NCI-H1105 (cell line): ENCODE measurements at places on chromosomes 4 and X.

DNA sequence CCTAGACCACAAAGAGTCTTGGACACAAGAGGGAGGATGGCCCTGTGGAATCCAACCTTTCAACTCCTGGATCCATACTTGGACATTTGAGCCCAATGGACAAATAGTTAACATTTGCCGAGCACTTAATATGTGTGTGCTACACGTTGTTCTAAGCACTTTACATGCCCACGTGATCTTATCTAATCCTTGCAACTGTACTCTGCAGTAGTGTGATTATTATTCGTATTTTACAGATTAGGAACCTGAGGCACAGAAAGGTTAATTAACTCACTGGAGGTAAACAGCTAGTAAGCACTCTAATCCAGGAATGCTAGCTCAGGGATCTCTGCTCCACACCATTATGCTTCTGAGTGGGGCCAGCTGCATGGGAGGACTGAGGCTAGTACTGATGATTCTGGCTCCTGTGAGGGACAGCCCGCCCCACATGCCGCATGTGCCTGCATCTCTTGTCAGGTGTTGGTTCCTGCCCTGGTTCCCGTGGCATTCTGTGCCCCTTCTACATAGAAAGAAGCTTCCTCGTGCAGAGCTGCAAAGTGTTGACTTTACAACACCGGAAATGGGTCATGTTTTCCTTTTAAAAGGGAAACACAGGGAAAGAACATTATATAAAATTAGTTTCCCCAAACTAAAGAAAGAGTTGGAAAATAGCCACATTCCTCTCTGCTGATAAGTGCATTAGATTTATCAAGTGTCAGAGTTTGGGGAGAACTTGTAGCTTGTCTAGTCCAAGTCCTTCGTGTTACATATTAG is 34.8 kb downstream of the PLAC1 start:
- no peak for DNase-seq

- peak; percentile 1 for DNase-seq
Observed at GRCh38 chrX:50812995-50813842, 775 bp downstream of the SHROOM4 start.

- no peak for DNase-seq
Observed at GRCh38 chr4:3485886-3486540, 22.9 kb downstream of the DOK7 start.

DNA sequence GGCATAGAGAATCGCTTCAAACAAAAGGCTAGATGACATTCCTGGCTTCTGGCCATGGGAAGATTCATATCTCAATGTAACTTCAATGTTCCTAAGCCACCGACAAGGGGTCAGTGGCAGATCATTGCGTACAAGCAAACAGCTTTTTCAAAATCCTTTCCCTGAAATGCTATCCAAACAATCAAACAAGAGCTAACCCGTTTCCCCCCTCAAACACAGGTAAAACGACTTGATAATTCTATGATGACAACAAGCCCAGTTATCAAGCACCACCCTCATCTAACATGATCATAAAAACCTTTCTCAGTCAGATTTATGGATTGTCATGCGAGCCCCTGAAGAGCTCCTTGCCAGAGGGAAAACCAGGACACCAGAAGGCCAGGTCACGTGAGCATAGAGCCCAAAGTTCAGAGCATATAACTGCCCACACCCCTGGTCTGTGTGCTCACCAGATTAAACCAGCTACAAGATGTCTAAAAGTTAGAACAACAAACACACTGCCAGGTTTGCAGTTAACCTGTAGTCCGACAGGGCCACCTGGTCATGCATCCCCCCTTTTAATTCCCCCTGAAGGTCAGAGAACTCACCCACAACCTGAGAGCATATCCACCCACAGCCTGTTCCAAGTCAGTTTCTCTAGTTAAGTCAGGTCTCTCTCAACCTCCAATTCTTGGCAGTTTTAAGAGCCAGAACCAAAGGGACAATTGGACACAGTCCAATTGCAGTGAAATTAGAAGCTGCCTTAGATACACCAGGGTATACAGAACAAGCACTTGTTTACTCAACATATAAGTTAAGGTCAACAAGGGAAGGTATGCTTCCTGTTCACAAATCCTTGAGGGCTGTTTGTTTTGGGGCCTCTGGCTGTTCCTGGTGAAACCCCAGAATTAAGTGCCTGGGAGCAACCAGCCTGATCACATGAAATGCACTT is 248.1 kb upstream of the PPARGC1A start:
- DNase-seq, result peak; percentile 5

DNA sequence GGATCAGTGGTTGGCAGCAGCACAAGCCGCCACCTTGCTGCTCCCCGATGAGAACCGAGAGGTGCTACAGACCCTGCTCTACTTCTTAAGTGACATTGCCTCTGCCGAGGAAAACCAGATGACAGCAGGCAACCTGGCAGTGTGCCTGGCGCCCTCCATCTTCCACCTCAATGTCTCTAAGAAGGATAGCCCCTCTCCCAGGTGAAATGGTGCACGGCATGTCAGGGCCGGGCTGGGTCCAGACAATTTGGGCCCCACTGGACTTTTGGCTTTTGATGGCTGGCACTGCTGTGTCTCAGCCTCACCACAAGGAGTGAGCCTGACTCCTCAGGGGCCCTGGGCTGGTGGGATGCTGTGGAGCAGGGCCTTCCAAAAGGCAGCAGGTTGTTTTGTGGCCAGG is 74.1 kb downstream of the STARD8 start:
- DNase-seq, result no peak

- DNase-seq, result no peak
Observed at GRCh38 chr4:21476757-21477156, 471.8 kb downstream of the KCNIP4 start.

GRCh38 chr4:168138143-168138542 is 45.8 kb downstream of the ANXA10 start:
- DNase-seq, result no peak

- DNase-seq, result no peak
Observed at GRCh38 chr4:16029886-16030285, 53.9 kb downstream of the PROM1 start.

GRCh38 chr4:154485127-154485773 is 6.3 kb downstream of the DCHS2 start:
- DNase-seq, result no peak

- no peak for DNase-seq
Observed at GRCh38 chrX:23732704-23733103, 10.4 kb downstream of the ACOT9 start.

DNA sequence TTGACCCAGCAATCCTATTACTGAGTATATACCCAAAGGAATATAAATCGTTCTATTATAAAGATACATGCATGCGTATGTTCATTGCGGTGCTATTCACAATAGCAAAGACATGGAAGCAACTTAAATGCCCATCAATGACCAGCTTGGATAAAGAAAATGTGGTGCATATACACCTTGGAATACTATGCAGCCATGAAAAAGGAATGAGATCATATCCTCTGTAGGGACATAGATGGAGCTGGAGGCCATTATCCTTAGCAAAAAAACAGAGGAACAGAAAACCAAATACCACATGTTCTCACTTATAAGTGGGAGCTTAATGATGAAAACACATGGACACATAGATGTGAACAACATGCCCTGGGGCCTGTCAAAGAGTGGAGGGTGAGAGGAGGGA is 124.1 kb upstream of the AFF2 start:
- DNase-seq, result no peak

DNA sequence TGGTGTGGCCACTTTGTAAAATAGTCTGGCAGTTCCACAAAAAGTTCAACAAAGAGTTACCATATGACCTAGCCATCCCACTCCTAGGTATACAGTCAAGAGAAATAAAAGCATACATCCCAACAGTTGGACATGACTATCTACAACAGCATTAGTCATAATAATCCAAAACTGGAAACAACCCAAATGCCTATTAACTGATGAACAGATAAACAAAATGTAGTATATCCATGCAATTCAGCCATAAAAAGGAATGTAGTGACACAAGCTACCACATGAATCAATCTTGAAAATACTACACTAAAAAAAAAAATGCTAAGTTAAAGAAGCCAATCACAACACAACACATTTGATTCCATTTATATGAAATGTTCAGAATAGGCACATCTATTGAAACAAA is 16.1 kb downstream of the MED14 start:
- DNase-seq, result no peak

- DNase-seq, result no peak
Observed at GRCh38 chr4:141210168-141210567, 10.5 kb upstream of the ZNF330 start.

DNA sequence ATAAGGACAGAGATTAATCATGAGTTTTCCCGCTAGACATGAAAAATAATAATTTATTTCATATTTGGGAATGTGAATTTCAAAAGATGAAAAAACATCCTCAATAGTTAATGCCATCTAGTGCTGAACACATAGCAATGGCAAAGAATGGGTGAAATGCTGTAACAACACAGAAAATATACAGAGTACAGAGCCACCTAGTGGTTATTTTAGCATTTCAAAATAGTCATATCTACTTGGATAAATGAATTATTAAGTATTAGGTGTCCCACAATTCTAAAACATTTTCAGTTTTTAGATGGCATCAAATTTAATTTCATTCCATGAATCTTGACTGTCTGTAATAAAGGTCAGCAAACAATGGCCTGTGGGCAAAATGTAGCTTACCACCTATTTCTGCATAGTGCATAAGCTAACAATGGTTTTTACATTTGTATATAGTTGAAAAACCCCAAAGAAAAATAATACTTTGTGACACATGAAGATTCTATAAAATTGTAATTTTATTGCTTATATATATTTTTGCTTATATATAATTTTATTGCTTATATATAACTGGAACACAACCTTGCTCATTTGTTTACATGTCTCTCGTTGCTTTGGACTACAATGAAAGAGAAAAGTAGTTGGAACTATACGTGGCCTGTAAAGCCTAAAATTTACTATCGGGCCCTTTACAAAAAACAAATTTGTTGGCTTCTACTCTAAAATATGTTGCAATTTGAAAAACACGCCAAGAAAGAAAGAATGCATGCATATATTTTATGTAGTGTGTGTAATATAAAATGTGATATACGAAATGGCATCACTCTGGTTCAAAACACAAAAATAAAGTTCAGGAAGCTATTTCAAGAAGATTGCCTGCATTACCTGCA is 99.1 kb upstream of the FAM47C start:
- DNase-seq, result no peak
